Breast epithelium (tissue), 4 donors: ENCODE measurements at places on chromosomes 3 and 15. TPM values are rescaled to one million over a fixed set of nuclear protein-coding genes. Genes with fewer than 3 reads are reported as not detected.

- no peaks in the 10 kb centered on the region for H3K4me1 ChIP-seq
- no peak for DNase-seq
- H3K36me3 ChIP-seq: no peaks in the 10 kb centered on the region
- no peaks in the 10 kb centered on the region for H3K27me3 ChIP-seq
- no peak overlapping the region for H3K4me3 ChIP-seq
- no peak overlapping the region for H3K27ac ChIP-seq
Measured at GRCh38 chr3:107938143-107938542, 152.7 kb downstream of the CD47 start.

- H3K4me1 ChIP-seq: no peaks in the 10 kb centered on the region
- H3K27ac ChIP-seq: no peak overlapping the region
- no peaks in the 10 kb centered on the region for H3K36me3 ChIP-seq
- no peak for DNase-seq
- no peak overlapping the region for H3K4me3 ChIP-seq
Measured at GRCh38 chr3:55721716-55722484, 234.8 kb upstream of the WNT5A start.

- no peaks in the 10 kb centered on the region for H3K4me1 ChIP-seq
- H3K27me3 ChIP-seq: no peaks in the 10 kb centered on the region
- H3K27ac ChIP-seq: no peak overlapping the region
Measured at GRCh38 chr3:163632722-163633121, 1445.6 kb downstream of the SI start.

LRRN1 gene
- 0.32 TPM for total RNA-seq

- peaks cover 32% of the 10 kb centered on the region for H3K4me1 ChIP-seq
- H3K27ac ChIP-seq: peak within 1 kb of the TSS; percentile 97
- no peaks in the 10 kb centered on the region for H3K36me3 ChIP-seq
- peak within 1 kb of the TSS; percentile 64 for H3K4me3 ChIP-seq
- DNase-seq: peak; percentile 90
- no peaks in the 10 kb centered on the region for H3K27me3 ChIP-seq
Measured at GRCh38 chr15:74873036-74873755, at the start of gene SCAMP2. Gene SCAMP2 (minus strand): TSS chr15:74873365. CDS start chr15:74873255, 110 bp downstream.

- no peaks in the 10 kb centered on the region for H3K36me3 ChIP-seq
- H3K27me3 ChIP-seq: no peaks in the 10 kb centered on the region
- H3K27ac ChIP-seq: no peak overlapping the region
- no peak overlapping the region for H3K4me3 ChIP-seq
- H3K4me1 ChIP-seq: no peaks in the 10 kb centered on the region
- no peak for DNase-seq
Measured at GRCh38 chr15:77516786-77517185, 96.1 kb downstream of the HMG20A start.
